Pulmonary artery endothelial cell (primary cell): ENCODE measurements at places on chromosomes 7 and 10.
A peak's percentile ranks its signal among the peaks of the same experiment; 100 is the strongest.

GRCh38 chr7:77752016-77752415, 46.2 kb downstream of the TMEM60 start:
- DNase-seq: no peak

DNA sequence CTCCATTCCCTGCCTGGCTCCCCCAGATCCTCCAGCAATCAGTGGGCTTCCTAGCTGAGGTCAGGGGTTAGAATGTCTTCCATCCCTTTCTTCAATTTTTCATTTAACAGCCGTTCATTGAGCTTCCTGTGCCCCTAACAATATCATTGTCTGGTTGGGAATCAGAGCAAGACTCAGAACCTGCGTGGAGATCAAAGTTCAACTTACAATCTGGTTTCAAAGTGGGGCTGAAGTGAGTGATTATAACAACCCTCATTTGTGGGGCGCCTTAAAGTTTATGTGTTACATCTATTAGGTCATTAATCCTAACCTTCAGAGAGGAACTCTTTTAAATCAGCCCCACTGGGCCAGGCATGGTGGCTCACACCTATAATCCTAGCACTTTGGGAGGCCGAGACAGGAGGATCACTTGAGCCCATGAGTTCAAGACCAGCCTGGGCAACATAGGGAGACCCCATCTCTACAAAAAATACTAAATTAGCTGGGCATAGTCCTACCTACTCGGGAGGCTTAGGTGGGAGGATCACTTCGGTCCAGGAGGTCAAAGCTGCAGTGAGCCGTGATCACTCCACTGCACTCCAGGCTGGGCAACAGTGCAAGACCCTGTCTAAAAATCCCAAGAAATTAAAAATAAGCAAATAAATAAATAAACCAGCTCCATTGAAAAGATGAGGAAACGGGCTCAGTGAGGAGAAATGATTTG, 45.4 kb upstream of the SLF2 start:
- DNase-seq: no peak

GRCh38 chr7:120370954-120371353, 98.0 kb downstream of the KCND2 start:
- DNase-seq: no peak

- no peak for DNase-seq
Observed at GRCh38 chr7:147519062-147519461, 1071.5 kb upstream of the C7orf33 start.

DNA sequence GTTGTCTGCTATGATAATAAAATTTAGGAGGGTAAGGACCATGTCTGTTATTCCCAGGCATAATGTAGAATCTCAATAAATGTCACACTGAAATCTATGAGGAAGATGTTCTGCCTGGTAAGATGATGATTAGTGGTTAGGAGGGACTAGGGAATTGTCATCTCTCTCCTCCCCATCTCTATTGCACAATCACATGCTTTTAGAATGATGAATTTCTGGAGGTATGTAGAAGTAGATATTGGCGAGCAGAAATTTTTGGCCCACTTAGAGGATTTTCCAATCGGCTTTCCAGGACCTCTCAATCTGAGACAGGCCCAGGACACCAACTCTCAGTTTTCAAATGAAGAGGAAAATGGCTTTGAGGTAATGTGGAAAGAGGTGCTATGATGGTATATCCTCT, 2.0 kb upstream of the PITX3 start:
- no peak for DNase-seq

DNA sequence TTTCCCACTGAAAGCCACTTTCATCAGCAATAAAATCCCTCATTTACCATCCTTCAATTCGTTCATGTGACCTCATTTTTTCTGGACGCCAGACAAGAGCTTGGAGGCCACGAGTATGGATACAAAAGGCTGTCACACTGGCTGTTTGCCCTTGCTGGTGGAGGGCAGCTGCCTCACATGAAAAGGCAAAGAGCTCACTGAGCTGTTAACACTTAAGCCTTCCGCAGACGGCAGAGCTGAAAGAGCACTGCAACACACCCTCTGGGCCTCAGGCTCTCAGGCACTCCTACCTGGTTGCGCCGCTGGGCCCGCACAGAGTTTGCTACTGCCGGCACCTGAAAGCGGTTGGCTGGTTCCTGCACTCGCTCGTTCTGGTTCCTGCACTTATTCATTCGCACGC, 193.5 kb downstream of the CFTR start:
- DNase-seq: no peak

DNA sequence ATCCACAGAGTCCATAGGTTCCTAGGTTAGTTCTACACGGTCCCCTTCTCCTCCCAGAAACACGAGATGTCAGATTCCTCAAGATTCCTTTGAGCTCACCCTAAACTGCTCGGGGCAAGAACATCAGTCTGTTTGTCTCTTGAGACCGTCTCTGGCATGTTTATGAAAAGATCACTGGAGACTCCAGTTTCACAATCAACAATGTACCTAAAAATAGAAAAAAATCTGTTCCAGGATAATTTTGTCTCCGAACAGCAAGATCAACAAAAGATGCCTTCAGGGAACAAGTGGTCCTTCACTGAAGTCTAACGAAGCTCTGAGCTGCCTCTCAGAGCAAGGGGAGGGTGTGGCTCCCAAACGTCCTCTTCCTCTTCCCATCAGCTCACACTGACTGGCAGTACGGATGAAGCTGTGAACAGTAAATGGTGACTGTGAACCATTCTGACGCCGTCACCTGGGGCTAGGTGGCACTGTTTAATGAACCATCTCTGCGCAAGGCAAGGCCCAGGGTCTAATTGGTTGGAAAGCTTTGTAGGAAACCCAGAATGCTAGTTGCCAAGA, 156.2 kb upstream of the LYZL1 start:
- no peak for DNase-seq

DNA sequence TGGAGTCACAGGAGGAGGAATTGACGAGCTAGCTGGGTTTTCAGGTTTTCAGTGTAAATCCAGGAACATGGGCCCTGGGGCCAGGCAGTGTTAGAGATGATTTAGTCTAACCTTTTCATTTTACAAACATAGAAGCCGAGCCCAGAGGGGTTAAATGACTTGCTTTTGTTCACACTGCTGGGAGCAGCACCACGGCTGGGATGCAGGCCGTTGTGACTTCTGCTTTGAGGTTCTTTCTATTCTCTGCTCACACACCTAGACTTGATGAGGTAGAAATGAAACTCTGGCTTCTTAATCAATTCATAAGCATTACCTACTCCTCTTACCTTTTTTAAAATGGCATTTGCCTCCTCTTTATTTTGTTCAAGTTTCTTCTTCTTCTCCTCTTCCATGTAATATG, 36.4 kb downstream of the CREB5 start:
- DNase-seq: no peak

GRCh38 chr7:28469562-28469961, 57.2 kb downstream of the CREB5 start:
- DNase-seq: no peak

DNA sequence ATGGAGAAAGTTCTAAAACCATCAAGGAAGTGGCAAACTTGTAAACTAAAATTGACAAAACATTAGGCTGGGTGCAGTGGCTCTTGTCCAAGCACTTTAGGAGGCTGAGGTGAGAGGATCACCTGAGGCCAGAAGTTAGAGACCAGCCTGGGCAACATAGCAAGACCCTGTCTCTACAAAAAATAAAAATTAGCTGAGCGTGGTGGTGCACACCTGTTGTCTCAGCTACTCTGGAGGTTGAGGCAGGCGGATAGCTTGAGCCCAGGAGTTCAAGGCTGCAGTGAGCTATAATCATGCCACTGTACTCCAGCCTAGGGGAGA, 29.4 kb upstream of the HNRNPH3 start:
- no peak for DNase-seq

DNA sequence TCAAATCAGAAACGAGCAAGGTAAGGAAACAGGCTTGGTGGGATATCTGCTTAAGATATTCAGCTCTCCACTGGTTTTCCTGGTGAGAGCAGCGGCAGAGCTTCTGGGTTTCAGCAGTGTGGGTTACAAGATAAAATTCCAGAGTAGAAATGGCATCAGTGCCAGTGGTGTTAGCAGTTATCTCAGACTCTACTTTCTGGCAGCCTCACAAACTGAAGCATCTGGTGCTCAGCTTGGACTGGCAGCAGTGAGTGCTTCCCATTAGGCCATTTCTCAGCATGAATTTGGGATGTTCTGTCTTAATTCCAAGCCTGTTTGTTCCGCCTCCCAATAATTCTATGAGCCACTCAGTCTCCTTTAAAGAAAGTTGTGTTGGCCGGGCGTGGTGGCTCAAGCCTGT, 6.9 kb upstream of the GSTO2 start:
- no peak for DNase-seq

DNA sequence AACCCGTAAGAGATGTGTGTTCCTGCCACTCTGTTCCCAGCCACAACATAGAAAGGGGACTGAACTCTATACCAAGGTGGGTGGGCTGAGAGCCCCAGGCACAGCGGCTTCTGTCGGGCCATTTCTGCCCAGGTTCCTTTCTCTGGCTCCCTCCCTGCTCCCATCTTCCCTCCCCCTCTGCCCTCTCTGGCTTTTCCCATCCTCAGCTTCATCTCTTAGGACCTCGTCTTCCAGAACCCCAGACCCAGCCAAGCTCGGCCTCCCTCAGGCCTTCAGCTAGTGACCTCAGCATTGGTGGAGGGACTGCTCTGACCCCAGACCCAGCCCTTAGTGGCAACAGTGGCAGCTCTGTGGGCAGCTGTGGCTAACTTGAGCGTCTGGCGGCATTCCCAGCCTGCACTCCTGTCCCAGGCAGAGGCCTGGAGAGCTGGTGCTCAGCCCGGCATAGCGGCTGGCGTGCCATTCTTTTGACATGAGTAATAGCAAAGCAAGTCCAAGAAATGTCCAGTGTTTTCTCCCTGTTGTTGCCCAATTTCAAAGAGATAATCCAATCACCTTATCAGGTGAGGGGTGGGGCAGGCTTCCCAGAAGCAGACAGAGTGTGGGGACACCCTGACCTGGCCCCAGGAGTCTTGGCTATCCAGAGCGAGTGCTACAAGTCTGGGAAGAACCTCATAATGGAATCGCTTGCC, 15.9 kb downstream of the PTPRE start:
- DNase-seq: peak; percentile 71

- DNase-seq: no peak
Observed at GRCh38 chr10:43083764-43084163, 6.9 kb downstream of the RET start.

GRCh38 chr10:112313234-112313633, 30.0 kb downstream of the TECTB start:
- DNase-seq: no peak

- DNase-seq: no peak
Observed at GRCh38 chr10:56317603-56318002, 43.5 kb downstream of the ZWINT start.

DNA sequence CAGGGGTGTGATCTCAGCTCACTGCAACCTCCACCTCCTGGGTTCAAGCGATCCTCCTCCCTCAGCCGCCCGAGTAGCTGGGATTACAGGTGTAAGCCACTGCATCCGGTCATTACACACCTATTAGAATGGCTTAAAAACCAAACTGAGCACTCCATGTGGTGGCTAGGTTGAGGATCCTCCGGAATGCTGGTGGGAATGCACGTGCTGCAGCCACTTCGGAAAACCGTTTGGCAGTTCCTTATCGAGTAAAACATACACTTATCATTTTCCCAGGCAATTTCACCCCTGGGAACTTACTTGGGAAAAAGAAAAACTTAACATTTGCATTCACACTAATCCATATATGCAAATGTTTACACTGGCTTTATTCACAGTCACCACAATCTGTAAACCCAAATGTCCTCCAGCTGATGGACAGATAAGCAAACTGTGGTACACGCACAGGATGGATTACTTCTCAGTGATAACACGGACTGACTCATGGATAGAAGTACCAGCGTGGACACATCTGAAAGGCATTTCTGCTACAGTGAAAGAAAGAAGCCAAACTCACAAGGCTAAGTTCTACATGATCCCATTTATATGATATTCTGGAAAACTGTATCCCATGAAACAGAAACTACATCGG, 20.4 kb downstream of the RFC2 start:
- DNase-seq: no peak

DNA sequence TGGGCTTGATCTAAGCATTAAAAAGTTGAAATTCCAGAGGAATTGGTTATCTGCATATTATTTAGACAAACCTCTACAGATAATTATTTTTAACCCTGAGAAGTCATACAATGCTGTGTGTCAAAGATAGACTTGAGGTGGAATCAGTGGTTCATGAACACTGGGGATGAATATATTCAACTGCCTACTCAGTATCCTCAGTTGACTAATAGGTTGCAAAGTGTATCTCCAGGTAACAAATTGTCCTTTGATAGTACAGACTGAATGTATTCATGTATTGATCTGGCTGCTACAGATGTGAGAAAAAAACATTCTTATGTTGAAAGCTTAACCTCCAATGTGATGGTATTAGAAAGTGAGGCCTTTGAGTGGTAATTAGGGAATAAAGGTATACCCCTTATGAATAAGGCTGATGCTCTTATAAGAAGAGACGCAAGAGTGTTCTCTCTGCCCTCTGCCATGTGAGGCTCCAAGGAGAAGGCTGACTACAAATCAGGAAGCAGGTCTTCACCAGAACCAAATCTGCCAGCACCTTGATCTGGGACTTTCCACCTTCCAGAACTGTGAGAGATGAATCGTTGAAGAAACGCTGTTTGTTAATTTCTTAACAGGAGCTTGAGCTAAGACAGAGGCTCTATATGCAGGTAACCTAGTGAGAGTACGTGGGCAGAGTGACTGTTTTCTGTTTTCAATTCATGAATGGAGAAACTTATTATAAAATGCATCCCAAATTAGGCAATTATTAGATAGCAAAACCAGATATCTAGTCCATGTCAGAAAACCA, 7.5 kb downstream of the MRPL32 start:
- no peak for DNase-seq

GRCh38 chr7:70920876-70921275, 211.1 kb upstream of the GALNT17 start:
- DNase-seq: no peak

- no peak for DNase-seq
Observed at GRCh38 chr10:133219782-133220181, 10.2 kb upstream of the UTF1 start.

- DNase-seq: no peak
Observed at GRCh38 chr7:27186668-27187474, 1.8 kb upstream of the HOXA11 start.

GRCh38 chr7:155682484-155682883, 38.0 kb downstream of the RBM33 start:
- DNase-seq: no peak

DNA sequence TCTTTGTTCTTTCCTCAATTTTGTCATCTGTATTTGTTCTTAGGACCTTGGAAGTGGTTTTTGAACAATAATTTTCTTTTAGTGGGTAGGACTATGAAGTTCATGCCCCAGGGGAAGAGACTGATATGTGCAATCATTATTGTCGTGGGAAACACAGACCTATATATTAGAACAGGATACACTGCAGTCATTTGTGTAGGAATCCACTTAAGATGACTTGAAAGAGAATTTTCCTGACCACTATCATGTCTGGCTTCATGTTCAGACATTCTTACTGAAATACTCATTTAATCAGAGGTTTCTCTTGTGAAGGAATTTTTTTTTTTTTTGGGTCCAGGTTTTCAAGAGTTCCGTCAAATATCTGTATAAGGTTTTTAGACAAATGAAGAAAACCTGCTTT, 163.6 kb downstream of the SUGCT start:
- DNase-seq: no peak
